ENCODE measurements at places on chromosomes 1 and 21. TPM values are rescaled to one million over a fixed set of nuclear protein-coding genes. Genes with fewer than 3 reads are reported as not detected.

The LIPI gene
- total RNA-seq: not detected

The IKBKE gene
- 0.26 TPM for total RNA-seq

The C1orf185 gene
- not detected for total RNA-seq

DNA sequence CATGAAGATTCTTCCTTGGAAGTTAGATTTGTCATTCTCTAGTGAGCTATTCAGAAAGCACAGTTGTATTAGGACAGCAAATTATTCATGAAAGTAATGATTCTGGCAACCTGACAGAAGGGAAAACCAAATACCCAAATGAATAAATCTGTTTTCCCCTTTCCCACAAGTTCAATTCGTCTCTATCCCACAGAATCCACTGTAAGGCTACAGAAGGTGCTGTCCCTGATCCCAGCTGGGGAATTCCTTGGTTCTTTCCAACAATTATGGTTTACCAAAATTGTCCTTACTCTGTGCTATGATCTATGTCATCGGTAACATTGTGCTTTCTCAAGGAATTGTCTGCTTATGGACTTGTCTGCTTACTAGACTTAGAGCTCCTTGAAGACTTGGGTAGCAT, 104.2 kb downstream of the FASLG start:
- no peak overlapping the region for H3K27ac ChIP-seq
- H3K27me3 ChIP-seq: no peaks in the 10 kb centered on the region
- no peaks in the 10 kb centered on the region for H3K36me3 ChIP-seq
- H3K4me1 ChIP-seq: no peaks in the 10 kb centered on the region
- H3K4me3 ChIP-seq: no peak overlapping the region

The RPE65 gene
- total RNA-seq: not detected

The RHBDL2 gene
- 1.1 TPM for total RNA-seq

The CYP4A11 gene
- not detected for total RNA-seq

The BOLA1 gene
- 2.4 TPM for total RNA-seq

- peaks cover 6% of the 10 kb centered on the region for H3K4me1 ChIP-seq
- no peak overlapping the region for H3K27ac ChIP-seq
- no peak overlapping the region for H3K4me3 ChIP-seq
- no peaks in the 10 kb centered on the region for H3K27me3 ChIP-seq
- DNase-seq: no peak
Observed at GRCh38 chr1:230972855-230973271, 5.8 kb downstream of the TTC13 start.

DNA sequence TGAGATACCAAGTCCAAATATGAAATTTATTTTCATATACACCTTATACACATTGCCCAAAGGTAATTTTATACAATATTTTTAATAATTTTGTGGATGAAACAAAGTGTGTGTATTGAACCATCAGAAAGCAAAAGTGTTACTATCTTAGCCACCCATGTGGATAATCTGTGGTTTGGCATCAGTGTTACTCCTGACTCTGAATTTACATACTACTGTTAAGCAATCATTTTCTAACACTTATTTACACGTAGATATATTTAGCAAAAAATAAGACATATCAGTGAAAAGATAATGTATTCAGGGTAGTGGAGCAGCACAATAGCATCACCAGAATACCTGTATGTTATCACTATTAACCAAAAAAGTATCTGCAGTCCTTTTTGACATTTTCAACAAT, 23.8 kb downstream of the DENND2D start:
- H3K27ac ChIP-seq: no peak overlapping the region
- H3K36me3 ChIP-seq: peaks cover 1% of the 10 kb centered on the region
- H3K4me3 ChIP-seq: no peak overlapping the region

GRCh38 chr1:27526569-27527222, 36.7 kb upstream of the WASF2 start:
- H3K36me3 ChIP-seq: no peaks in the 10 kb centered on the region
- DNase-seq: no peak
- peaks cover 59% of the 10 kb centered on the region for H3K4me1 ChIP-seq

The ERRFI1 gene
- total RNA-seq: 35.3 TPM

GRCh38 chr1:156750711-156751450, 594 bp downstream of the HDGF start:
- H3K27ac ChIP-seq: peak overlapping the region; percentile 7
- peak; percentile 77 for DNase-seq
- no peaks in the 10 kb centered on the region for H3K36me3 ChIP-seq
- no peaks in the 10 kb centered on the region for H3K27me3 ChIP-seq
- peaks cover 37% of the 10 kb centered on the region for H3K4me1 ChIP-seq

DNA sequence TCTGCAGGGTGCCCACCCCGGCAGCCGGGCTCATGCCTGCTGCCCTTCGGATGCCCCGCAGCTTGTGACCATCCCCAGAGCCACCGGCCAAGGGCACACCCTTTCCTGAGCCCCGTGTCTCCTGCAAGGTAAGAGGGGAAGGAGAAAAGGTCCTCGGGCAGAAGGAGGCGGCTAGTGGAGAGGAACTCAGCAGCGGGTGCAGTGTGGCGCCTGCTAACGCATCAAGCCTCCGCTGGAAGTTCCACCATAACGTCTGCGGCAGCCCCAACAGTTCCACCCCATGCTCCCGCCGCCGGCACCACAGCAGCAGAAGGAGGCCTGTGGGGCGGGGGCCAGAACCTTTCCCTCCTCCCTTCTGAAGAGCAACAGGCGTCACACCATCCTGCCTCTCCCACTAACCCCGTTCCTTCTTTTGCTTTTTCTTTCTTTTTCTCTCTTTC, 990 bp downstream of the VWA5B1 start:
- H3K27ac ChIP-seq: no peak overlapping the region
- peaks cover 18% of the 10 kb centered on the region for H3K4me1 ChIP-seq
- peaks cover 96% of the 10 kb centered on the region for H3K27me3 ChIP-seq
- peak; percentile 44 for DNase-seq

The PPFIA4 gene
- total RNA-seq: 21.5 TPM

The MYOC gene
- total RNA-seq: not detected

- no peak overlapping the region for H3K27ac ChIP-seq
- H3K36me3 ChIP-seq: no peaks in the 10 kb centered on the region
- no peaks in the 10 kb centered on the region for H3K27me3 ChIP-seq
Observed at GRCh38 chr1:73887412-73887811, 310.6 kb downstream of the LRRIQ3 start.

The C2CD4D gene
- not detected for total RNA-seq

GRCh38 chr21:27646056-27646455, 679.2 kb upstream of the ADAMTS5 start:
- H3K4me3 ChIP-seq: no peak overlapping the region
- H3K4me1 ChIP-seq: no peaks in the 10 kb centered on the region
- DNase-seq: no peak
- no peaks in the 10 kb centered on the region for H3K27me3 ChIP-seq

The NPHS2 gene
- not detected for total RNA-seq

- peaks cover 14% of the 10 kb centered on the region for H3K4me1 ChIP-seq
- H3K4me3 ChIP-seq: no peak overlapping the region
- DNase-seq: no peak
- H3K36me3 ChIP-seq: no peaks in the 10 kb centered on the region
Observed at GRCh38 chr21:33313183-33313582, 11.6 kb upstream of the IFNAR1 start.

- no peaks in the 10 kb centered on the region for H3K36me3 ChIP-seq
- no peak for DNase-seq
- H3K27ac ChIP-seq: no peak overlapping the region
- no peak overlapping the region for H3K4me3 ChIP-seq
- no peaks in the 10 kb centered on the region for H3K4me1 ChIP-seq
Observed at GRCh38 chr1:227185291-227185690, 133.0 kb downstream of the CDC42BPA start.

GRCh38 chr1:93768380-93768863, 86.8 kb upstream of the BCAR3 start:
- H3K4me3 ChIP-seq: no peak overlapping the region
- H3K27me3 ChIP-seq: peaks cover 3% of the 10 kb centered on the region
- no peak overlapping the region for H3K27ac ChIP-seq
- peaks cover 34% of the 10 kb centered on the region for H3K4me1 ChIP-seq
- no peak for DNase-seq
- no peaks in the 10 kb centered on the region for H3K36me3 ChIP-seq

GRCh38 chr1:18836654-18837053, 22.8 kb downstream of the TAS1R2 start:
- H3K27me3 ChIP-seq: peaks cover 32% of the 10 kb centered on the region
- H3K4me3 ChIP-seq: no peak overlapping the region
- H3K4me1 ChIP-seq: no peaks in the 10 kb centered on the region
- no peak overlapping the region for H3K27ac ChIP-seq

The CYP4B1 gene
- total RNA-seq: not detected

The TMEM269 gene
- 0.47 TPM for total RNA-seq

DNA sequence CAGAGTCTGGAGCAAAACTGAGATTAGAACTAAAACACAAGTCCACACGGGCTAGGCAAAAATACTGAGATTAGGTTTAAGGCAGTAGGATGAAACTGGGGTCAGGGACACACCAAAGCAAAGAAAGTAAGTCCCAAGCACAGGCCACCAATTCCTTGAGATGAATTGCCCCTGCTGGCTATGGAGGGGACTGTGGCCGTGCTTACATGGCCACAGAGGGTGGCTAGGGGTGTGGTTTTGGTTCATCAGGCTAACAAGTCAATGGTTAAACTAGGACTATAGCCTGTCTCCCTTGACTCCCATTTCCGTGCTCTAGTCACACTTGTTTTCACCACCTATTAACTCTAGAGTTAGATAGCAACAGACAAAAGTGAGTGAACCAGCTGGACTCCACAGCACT, 394.8 kb downstream of the PBX1 start:
- H3K4me3 ChIP-seq: no peak overlapping the region
- H3K36me3 ChIP-seq: no peaks in the 10 kb centered on the region
- H3K27me3 ChIP-seq: no peaks in the 10 kb centered on the region
- no peak for DNase-seq
- H3K4me1 ChIP-seq: no peaks in the 10 kb centered on the region

GRCh38 chr1:180119837-180120236, 34.8 kb upstream of the QSOX1 start:
- H3K27me3 ChIP-seq: no peaks in the 10 kb centered on the region
- no peaks in the 10 kb centered on the region for H3K36me3 ChIP-seq
- DNase-seq: no peak
- no peaks in the 10 kb centered on the region for H3K4me1 ChIP-seq
- no peak overlapping the region for H3K27ac ChIP-seq

- DNase-seq: peak; percentile 87
- no peaks in the 10 kb centered on the region for H3K36me3 ChIP-seq
- no peaks in the 10 kb centered on the region for H3K27me3 ChIP-seq
- no peaks in the 10 kb centered on the region for H3K4me1 ChIP-seq
Observed at GRCh38 chr1:41268154-41268770, 26.2 kb upstream of the SCMH1 start.

DNA sequence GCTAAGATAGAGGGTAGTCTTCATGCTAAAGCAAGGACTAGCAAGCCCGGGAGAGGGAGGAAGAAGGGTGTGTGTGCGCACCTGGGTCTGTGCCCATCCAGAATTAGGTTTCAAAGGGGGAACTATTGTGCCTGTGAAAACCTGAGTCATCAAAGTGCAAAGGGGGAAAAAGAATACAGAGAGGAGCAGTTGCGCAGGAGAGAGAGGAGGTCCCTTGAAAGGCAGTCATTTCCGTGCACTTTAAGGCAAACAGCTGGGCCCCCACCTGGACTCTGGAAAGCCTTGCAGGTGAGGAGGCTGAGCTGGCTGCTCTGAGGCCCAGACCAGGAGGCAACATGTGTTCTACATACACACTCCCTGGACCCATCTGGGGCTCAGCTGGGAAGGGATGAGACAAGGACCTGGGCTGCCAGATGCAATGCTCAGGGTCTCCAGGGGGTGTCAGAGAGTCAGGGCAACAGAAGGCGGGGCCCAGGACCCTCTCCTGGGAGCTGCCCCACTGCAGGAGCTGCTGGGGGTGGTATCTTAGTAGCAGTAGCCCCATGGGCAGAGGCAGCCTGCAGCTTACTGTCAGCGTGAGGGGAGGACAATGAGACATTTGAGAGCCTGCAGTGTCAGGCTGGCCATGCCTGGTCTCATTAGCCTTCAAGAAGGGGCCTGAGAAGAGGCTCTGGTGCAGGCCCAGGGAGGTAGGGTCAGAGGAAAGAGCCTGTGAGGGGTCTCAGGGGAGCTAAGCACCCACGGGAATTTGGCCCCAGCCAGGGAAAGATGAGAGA, 14.3 kb downstream of the PROK1 start:
- H3K36me3 ChIP-seq: no peaks in the 10 kb centered on the region
- DNase-seq: no peak
- no peak overlapping the region for H3K4me3 ChIP-seq
- H3K4me1 ChIP-seq: peaks cover 3% of the 10 kb centered on the region
- H3K27me3 ChIP-seq: no peaks in the 10 kb centered on the region
- H3K27ac ChIP-seq: no peak overlapping the region

GRCh38 chr1:24707687-24708086, 37.6 kb upstream of the CLIC4 start:
- H3K4me3 ChIP-seq: no peak overlapping the region
- H3K27me3 ChIP-seq: no peaks in the 10 kb centered on the region

DNA sequence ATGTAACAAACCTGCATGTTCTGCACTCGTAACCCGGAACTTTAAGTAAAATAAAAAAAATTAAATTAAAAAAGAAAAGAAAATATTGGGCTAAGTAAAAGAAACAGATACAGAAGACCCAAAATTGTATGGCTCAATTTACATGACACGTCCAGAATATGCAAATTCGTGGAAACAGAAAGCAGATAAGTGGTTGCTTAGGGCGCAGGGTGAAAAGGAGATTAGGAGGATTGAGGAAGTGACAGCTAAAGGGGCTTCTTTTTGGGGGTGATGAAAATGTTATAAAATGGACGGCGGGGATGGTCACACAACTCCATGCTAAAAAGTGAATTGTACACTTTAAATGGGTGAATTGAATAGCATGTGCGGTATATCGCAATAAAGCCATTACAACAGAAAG, 27.4 kb upstream of the ZBTB21 start:
- no peaks in the 10 kb centered on the region for H3K27me3 ChIP-seq
- no peak overlapping the region for H3K4me3 ChIP-seq
- H3K27ac ChIP-seq: no peak overlapping the region
- no peak for DNase-seq

Measured in neural progenitor cell (in vitro differentiated cells).